CD4-positive, alpha-beta T cell treated with Interleukin-6 for 4 hours (primary cell): ENCODE measurements at places on chromosomes 5 and 9.
A peak's percentile ranks its signal among the peaks of the same experiment; 100 is the strongest.

- peak; percentile 29 for DNase-seq
Measured at GRCh38 chr5:1103505-1104326, 8.1 kb downstream of the SLC12A7 start.

GRCh38 chr5:10707198-10708142, 53.6 kb downstream of the DAP start:
- DNase-seq = no peak

DNA sequence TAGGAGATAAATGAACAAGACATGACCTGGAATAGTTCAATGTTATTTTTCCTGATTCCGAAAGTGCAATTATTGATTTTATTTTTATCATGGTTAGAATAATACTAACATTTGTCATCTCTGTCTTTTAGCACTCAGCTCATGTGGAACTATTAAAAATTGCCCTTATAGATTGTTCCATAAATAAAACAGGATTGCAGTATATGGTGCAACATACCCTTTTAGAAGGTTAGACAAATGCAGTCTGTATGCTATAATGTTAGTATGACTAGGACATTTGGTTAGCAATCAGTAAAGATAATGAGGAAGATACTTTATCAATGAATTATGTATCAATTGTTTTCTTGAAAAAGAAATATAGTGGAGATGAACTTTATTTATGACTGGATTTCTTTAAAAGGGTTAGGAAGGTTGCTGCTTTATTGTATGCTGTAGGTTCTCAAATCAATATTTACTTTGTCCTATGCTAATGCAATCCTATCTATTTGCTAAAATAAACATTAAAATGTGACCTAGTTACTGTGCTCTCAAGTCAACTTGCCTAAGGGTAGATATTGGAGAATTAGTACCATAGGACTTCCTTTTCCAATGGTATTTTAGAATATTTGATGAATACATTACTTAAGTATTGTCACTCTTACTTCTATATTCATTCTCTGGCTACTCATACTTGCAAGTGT, 348.9 kb upstream of the ISL1 start:
- no peak for DNase-seq

GRCh38 chr9:2096376-2096970, 81.3 kb downstream of the SMARCA2 start:
- no peak for DNase-seq

DNA sequence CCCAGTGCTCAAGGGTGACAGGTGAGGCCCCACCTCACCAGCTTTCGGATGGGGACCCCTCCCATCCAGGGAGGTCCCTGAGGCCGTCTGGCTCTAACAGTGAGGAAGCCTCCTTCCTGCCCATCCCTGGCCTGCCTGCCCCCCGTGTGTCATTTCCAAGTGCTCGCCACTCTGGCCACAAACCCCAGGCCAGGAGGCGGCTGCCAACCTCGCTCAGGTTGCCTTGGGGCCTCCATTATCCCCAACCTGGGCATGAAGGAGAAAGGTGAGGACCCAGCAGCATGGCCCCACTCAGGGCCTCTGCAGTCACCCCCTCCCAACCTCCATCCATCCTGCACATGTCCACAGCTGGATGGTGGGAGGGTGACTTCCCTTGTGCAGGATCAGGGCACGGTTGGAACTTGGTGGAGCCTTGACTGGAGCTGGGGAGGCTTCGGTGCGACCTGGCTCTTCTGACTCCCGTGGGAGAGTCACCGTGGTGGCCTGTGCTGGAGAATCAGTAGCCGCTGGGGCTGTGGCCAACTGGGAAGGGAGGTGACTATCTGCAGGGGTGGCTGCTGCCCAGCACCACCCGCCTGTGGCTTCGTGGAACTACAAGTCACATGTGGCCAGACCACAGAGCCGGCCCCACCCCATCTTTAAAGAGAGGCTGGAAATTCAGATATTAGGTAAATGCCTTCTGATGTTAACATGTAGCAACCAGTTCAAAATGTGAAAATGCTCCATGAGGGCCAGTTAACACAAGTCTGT, 37.5 kb upstream of the GFPT2 start:
- DNase-seq = no peak

DNA sequence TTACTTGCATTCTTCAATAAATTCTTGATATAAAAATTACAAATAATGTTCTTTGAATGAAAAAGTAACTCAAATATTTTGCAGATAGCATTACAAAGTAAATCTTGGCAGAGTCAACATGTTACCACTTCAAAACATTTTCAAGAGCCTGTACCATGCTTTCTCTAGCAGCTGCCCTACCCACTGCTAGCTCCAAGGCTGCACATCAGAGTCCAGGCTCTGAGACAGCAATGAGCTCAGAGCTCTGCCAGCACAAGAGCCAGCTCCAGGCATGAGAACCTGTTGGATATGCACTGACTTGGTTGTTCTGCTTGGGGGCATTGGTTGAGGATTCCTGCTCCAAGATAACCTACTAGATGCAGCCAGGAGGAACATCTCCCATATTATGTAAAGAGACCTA, 211.3 kb upstream of the HAPLN1 start:
- DNase-seq = no peak

DNA sequence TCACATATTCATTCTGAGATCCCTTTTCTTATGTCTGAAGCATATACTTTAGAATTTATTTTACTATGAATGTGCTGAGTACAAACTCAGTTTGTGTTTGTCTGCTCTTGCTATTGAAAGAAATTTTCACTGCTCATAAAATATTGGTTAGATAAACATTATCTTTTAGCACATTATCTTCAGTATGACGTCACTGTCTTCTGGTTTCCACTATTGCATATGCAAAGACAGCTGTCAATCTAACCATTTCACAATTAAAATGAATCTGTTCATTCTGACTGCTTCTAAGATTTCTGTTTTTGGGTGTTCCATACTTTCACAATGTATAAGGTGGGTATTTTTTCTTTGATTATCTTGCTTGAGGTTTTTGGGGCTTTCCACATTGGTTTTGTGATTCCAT, 526.2 kb upstream of the CDH6 start:
- no peak for DNase-seq

- peak; percentile 4 for DNase-seq
Measured at GRCh38 chr5:141799507-141800167, 78.6 kb downstream of the PCDH1 start.
